Uterine smooth muscle cell (primary cell): ENCODE measurements at places on chromosomes 6 and 20. TPM values are rescaled to one million over a fixed set of nuclear protein-coding genes. Genes with fewer than 3 reads are reported as not detected.

The C20orf144 gene
- total RNA-seq: under 0.01 and 0.11 TPM in 2 replicates

The COL11A2 gene
- 0.11 and 0.12 TPM in 2 replicates for total RNA-seq

The KCNK5 gene
- under 0.01 and 0.11 TPM in 2 replicates for total RNA-seq

The EYA2 gene
- 1.6 and 2.0 TPM in 2 replicates for total RNA-seq

The TSHZ2 gene
- 1.2 and 1.5 TPM in 2 replicates for total RNA-seq

The C6orf58 gene
- not detected in 2 replicates for total RNA-seq

The CRISP1 gene
- not detected in 2 replicates for total RNA-seq

The TMEM74B gene
- 0.11 TPM in 1 of 2 replicates, not detected in the other for total RNA-seq

The DACT2 gene
- not detected in 2 replicates for total RNA-seq

The SLC24A3 gene
- 0.25 TPM in 1 of 2 replicates, not detected in the other for total RNA-seq

The TUBB1 gene
- total RNA-seq: not detected in 2 replicates

The CNR1 gene
- under 0.01 TPM in 1 of 2 replicates, not detected in the other for total RNA-seq

The POPDC3 gene
- 20.6 and 23.6 TPM in 2 replicates for total RNA-seq

The APCDD1L gene
- total RNA-seq: 1.5 and 11.0 TPM in 2 replicates

The FKBP1A gene
- total RNA-seq: 106 and 143 TPM in 2 replicates

The ARHGAP18 gene
- 45.6 and 90.2 TPM in 2 replicates for total RNA-seq

The PLAGL1 gene
- total RNA-seq: 9.0 and 11.4 TPM in 2 replicates

The PAK5 gene
- not detected in 2 replicates for total RNA-seq

The BANF2 gene
- not detected in 2 replicates for total RNA-seq

The BMP7 gene
- total RNA-seq: not detected in 2 replicates

The HDDC2 gene
- total RNA-seq: 59.5 and 80.9 TPM in 2 replicates

The BPI gene
- total RNA-seq: 0.12 TPM in 1 of 2 replicates, not detected in the other

The PKHD1 gene
- not detected in 2 replicates for total RNA-seq

The CYP39A1 gene
- 0.44 and 1.7 TPM in 2 replicates for total RNA-seq

The EDN3 gene
- total RNA-seq: not detected in 2 replicates

The UBE2J1 gene
- total RNA-seq: 34.8 and 36.5 TPM in 2 replicates

The XKR7 gene
- under 0.01 TPM in 1 of 2 replicates, not detected in the other for total RNA-seq

The SLC35D3 gene
- under 0.01 TPM in 1 of 2 replicates, not detected in the other for total RNA-seq

The KIF6 gene
- 0.33 and 0.87 TPM in 2 replicates for total RNA-seq

The AKAP12 gene
- 114 and 117 TPM in 2 replicates for total RNA-seq

The RHAG gene
- not detected in 2 replicates for total RNA-seq

The ZSCAN12 gene
- total RNA-seq: 9.3 and 9.5 TPM in 2 replicates

The ZNF165 gene
- 0.25 and 0.77 TPM in 2 replicates for total RNA-seq
